ENCODE measurements at places on chromosomes 3 and 15. TPM values are rescaled to one million over a fixed set of nuclear protein-coding genes. Genes with fewer than 3 reads are reported as not detected.

Gene IL1RAP
- 42.6 TPM for total RNA-seq

Gene EXD1
- total RNA-seq, result not detected

Gene RHOV
- 0.07 TPM for total RNA-seq

Gene VIPR1
- 2.2 TPM for total RNA-seq

Gene FEZF2
- not detected for total RNA-seq

Gene NCBP2
- 70.1 TPM for total RNA-seq

Gene SLC51A
- not detected for total RNA-seq

Gene TRIM42
- total RNA-seq, result not detected

All from smooth muscle cell of the pulmonary artery (primary cell).